ENCODE measurements at places on chromosomes 16 and 17.
A peak's percentile ranks its signal among the peaks of the same experiment; 100 is the strongest.

DNA sequence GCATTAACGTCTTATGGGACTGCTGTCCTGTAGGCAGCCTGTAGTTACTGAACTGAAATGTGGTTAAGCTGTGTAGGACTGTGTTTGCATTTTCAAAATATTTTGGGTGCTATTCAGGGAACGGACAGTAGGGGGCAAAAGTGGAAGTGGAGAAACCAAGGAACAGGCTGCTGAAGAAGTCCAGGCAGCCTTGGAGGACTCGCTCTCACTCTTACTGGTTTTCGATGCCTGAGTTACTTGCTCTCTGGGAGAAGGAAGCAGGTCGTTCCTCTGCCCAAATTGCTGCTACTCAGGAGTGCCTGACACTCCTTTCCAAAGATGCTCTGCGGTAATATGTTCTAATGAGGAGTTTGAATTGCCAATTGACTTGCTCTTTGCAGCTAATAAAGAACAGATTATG lies 64.5 kb upstream of the RBFOX1 start:
- peak; percentile 41 for DNase-seq

DNA sequence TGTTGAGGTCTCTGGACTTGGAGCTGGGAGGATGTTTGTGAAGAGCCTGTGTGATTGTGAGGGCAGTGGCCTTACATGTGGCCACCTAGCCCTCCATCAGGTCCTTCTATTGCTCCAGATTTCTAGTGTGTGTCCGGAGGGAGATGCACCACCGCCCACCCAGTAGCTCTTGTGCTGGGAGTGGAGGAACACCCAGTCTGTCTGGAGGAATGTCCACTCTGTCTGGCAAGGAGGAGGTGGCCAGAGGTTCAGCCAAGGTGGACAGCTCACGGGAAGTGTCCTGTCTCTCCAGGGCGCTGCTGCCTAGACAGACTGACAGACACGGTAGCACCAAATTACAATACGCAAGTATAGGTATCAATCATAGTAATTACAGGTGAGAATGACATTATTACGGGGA lies 10.6 kb downstream of the RPTOR start:
- DNase-seq = no peak

- peak; percentile 39 for DNase-seq
Measured at GRCh38 chr16:7513429-7513828, 180.8 kb downstream of the RBFOX1 start.

DNA sequence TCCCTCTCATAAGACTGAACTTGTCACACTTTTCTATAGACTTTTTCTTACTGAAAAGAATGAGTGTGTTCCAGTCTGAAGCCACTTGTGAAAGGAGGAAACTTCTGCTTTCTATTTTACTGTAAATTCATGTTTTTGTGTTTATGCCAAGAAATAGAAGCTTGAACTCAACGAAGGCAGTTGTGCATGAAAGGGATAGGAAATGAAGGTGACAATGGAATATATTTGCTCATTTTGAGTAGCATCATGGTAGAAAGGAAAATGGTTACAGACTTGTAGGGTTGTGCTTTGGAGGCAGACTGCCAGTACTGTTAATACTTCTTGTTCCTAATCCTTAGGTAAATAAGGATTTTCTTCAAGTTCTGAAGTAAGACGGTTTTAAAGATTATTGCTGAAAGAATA lies 8.1 kb downstream of the CLTC start:
- DNase-seq = no peak

DNA sequence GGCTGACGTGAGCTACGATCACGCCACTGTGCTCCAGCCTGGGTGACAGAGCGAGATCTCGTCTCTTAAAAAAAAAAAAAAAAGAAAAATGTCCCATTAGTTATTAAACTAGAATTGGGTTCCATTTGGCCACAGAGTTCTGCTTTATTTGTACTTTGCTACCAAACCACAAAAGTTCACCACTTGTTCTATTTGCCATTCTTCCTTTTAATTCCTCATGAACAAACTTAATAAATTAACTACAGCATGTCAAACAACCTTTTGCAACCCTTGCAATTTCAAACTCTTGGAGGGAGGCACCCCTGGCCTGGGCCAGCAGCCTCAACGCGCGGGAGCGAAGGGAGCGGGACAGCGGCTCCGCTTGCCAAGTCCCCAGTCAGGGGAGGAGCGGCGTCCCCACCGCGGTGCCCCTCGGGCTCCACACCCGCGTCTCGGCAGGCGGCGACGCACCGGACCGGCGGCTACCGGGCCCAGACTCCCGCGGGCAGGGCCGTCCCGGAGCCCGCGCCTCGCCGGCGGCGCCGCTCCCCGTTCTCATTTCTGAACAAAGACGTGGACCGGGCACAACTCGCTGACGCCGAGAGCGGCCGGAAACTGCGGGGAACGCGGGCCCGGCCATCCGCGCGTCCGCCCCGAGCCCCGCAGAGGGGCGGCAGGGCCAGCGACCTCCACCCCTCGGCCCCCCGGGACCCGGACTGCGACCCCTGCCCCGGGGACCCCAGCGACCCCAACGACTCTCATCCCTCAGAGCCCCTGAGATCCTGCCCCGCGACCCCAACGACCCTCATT lies 775 bp downstream of the CYTH1 start:
- DNase-seq = peak; percentile 41

DNA sequence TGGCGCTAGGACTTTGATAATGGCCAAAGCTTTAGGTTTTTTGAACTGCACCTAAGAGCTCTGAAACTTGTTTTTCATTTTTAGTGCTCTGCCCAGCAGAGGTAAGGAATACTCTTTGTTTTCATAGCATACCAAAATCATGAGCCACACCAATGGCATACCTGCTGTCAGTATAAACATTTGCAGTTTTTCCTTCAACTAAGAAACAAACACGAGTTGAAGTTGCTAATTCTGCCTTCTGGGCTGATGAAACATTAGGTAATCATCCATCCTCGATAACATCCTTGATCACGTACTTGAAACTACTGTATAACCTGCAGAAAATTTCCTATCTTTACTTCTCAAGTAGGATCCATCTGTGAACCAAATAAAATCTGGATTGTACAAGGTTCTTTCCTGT lies 20.6 kb upstream of the B4GALNT2 start:
- no peak for DNase-seq

DNA sequence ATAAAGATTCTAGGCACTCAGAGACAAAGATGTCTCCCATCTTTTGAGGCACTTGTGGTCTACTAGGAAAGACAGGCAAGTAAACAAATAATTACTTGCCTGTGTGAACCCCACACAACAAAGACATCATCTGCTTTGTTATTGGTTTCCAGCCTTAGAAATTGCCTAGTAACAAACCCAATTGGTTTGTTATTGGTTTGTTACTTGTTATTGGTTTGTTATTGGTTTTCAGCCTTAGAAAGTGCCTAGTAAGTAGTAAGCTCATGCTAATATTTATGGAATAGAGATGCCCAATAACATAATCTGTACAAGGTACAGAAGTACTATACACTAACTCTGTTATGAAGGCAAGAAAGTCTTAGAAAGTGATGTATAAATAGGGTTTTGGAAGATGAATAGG lies 67.1 kb downstream of the ASIC2 start:
- no peak for DNase-seq

- no peak for DNase-seq
Measured at GRCh38 chr17:50260501-50260911, 13.8 kb upstream of the TMEM92 start.

DNA sequence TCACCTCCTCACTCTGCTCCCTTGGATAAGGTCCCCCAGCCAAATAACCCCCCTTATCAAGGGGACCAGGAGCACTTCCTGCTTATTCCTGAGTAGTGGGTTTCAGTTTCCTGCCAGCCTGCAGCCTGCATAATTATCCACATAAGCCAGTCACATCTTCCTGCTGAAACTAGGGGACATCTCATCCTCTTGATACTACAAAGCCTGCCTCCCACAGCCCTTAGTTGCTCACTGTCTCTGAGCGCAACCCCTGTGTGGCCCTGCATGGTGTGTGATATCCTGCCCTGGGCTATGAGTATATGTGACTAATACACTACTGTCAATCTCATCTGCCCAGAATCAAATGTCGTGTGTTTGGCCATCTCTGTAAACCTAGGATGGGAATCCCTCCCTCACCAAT lies 8.0 kb upstream of the XYLT2 start:
- DNase-seq = peak; percentile 59

DNA sequence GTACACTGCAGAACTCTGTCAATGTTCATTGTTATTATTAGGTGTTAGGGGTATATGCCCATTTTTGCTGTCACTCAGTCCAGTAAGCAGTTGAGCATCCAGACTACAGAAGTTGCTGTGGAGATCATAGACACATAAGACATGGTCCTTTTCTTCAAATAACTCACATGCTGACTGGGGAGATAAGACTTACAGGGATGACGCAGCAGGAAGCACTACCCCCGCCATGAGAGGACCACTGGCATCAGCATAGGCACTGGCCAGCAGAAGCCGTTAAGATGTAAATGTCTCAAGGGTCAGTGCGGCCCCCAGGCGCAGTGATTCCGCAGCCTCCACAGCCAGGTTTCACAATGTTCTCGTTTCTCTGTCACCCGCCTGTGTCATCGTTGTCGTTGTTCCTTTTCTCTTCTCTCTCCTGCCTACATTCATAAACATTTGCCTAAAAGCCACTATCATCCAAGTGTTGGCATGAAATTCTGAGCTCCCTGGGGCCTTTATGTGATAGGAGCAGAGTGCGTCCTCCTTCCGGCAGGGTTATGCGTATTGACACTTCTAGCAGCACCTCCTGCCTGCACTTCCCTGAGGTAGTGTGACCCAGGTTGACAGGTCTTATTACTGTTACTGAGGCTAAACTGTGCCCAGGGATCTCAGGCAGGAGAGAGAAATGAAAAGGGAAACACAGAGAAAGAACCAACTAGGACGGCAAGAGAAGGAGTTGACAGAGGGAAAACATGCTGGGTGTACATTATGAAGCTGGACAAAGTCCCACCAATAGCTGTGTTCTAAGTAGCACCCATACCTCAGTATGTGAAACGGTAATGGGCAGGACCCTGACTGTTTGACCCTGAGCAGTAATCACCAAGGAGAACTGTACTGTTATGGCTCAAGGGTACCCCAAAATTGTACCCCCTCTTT lies 17.9 kb downstream of the TANGO6 start:
- DNase-seq = peak; percentile 23

GRCh38 chr16:88373927-88374492 lies 8.7 kb upstream of the ZNF469 start:
- DNase-seq = no peak

GRCh38 chr17:55743103-55743679 lies 7.7 kb upstream of the PCTP start:
- DNase-seq = peak; percentile 39

GRCh38 chr16:70393662-70394061 lies 45.2 kb downstream of the ST3GAL2 start:
- DNase-seq = no peak

GRCh38 chr17:58680038-58680369 lies 11.8 kb downstream of the TEX14 start:
- no peak for DNase-seq

DNA sequence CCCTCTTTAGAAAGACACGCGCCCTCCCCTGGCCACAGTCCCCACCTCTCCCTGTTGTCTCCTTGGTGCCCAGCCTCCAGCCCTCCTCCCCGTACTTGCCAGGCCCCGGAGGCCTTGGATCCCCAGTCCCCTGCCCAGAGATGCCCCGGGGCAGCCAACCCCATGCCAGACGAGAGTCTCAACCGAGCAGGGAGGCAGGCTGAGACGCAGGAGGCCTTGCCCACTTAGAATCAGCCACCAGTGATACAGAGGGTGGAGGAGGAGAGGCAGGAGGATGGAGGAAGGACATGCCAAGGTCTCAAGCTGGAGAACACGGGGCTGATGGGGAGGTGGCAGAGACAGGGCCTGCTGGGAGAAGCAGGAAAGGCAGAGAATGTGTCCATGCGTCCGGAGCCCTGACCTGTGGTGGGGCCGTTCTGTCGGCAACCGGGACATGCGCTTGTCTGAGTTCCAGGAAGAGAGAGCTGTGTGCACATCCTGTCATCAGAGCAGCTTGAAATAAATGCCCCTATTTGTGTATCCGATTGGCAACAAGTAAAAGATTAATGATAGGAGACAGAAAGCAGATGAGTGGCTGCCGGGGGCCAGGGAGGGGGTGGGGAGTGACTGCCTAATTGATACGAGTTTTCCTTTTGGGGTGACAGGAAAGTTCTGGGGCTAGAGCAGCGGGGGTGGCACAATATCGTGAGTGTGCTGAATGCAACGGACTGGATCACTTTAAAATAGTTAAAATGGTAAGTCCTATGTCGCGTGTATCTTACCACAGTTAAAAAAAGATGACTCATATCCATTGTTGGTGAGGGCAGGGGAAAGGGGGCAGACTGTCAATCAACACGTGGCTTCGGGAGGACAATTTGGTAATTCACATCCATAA lies 44.7 kb upstream of the MEAK7 start:
- DNase-seq = no peak

DNA sequence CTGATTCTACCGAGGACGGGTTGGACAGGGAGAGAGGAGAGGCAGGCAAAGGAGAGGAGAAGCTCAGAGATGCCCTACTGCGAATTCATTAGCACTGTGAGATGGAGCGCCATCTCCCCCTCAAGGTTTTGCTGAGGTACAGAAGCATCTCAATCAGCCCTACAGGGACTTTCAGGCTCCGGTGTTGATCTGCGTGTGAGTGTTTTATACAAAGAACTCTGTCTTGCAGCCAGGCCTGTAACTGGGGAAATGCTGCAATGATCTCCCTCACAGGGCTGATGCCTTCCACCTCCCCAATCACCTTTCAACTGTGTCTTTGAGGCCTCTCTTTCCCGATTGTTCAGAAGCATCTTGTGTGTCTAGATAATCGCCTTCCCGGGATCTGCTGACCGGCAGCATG lies 74.8 kb downstream of the IRX6 start:
- DNase-seq = no peak

GRCh38 chr17:66165537-66166123 lies 26.3 kb downstream of the CEP112 start:
- peak; percentile 59 for DNase-seq

- no peak for DNase-seq
Measured at GRCh38 chr17:10428781-10429180, 7.0 kb upstream of the MYH8 start.

- no peak for DNase-seq
Measured at GRCh38 chr16:17780181-17780580, 309.4 kb upstream of the XYLT1 start.

DNA sequence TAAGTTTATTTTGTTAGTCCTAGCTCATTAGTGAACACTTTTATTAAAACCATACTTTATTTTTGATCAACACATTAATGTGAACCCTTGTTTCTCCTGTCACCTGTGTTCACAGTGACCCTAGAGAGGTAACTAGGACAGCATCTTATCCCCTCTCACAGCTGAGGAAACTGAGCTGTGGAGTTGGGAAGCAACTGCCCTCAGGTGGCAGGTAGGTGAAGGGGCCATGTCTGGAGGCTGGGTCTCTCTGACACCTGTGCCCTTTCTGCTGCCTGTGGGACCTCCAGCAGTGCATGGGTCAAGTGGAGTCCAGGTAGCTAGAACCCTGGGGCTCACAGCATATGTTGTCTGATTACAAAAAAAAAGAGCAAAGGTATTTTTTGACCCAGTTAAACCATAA lies 22.9 kb upstream of the SLC12A3 start:
- no peak for DNase-seq

DNA sequence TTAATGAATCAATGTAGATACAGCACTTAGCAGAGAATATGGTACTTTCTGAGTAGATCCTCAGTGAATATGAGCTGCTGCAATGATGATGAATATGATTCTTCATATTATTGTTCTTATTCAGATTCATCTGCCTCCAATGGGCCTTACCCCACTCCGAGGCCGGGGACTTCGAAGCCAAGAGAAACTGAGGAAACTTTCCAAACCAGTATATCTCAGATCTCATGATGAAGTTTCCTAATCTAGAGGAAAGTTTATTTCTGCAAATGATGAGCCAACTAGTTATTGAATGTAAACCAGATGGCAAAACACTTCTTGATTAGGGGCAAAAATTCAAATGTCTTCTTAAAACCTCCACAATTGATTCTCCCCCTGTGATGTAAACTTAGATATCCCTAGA lies 23.3 kb downstream of the LYRM1 start:
- DNase-seq = no peak
